ENCODE measurements at places on chromosomes 5 and 9.

DNA sequence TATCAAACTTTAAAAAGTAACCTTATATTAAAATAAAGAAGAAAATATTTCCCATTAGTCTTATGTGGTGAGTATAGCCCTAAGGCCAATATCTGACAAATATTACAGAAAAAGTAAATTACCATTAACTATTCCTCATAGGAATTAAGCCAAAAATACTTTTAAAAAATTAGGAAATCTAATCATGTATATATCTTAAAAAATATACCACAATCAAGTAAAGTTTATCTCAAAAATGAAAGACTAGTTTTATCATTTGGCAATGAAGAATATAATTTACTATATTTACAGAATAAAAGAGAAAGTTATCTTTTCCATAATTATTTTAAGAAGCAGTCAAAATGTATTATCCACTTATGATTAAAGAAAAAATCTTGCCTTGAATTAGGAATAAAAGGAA, 458.8 kb upstream of the ZNF462 start:
- no peak for DNase-seq

GRCh38 chr9:4569101-4569500, 78.8 kb downstream of the SLC1A1 start:
- no peak for DNase-seq

DNA sequence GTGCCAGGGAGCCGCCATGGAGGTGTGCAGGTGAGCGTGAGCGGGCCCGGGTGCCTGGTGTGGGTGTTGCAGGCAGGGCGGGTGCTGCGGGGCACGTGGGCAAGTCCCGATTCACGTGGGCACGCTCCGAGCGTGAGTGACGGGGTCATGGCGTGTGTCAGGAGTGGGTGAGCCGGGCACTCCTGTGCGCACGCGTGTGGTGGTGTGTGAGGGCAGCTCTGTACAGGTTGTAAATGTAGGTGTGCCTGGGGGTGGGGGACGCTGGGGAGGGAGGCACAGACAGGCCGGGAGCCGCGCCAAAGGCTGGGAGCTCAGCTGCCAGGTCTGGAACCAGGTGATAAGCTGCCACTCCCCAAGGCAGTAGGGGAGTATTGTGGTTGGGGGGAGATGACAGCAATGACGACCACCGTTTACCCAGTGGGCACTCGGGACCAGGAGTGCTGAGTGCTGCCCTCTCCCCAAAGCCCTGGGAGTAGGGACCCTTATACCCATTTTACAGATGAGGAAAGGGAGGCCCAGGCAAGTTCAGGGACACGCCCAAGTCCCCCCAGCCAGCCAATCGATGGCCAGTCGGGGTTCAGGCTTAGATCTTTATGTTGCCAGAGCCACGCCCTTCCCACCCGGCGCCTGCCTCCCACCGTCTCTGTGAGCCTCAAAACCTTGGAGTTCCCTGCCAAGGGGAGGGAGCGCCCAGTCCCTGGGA, 9.6 kb downstream of the NCS1 start:
- DNase-seq = no peak

- no peak for DNase-seq
Measured at GRCh38 chr5:65946198-65946745, 19.9 kb downstream of the ERBIN start.

DNA sequence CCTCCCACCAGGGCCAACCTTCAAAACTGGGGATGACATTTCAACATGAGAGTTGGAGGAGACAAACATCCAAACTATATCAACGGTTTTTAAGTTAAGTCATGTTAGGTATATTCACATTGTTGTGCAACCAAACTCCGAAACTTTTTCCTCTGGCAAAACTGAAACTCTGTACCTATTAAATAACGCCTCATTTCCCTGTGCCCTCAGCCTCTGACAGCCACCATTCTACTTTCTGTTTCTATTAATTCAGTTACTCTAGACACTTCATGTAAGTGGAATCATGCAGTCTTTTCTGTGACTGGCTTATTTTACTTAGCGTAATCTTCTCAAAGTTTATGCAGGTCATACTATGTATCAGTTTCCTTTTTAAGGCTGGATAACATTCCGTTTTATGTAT, 85.0 kb downstream of the CWC27 start:
- no peak for DNase-seq

DNA sequence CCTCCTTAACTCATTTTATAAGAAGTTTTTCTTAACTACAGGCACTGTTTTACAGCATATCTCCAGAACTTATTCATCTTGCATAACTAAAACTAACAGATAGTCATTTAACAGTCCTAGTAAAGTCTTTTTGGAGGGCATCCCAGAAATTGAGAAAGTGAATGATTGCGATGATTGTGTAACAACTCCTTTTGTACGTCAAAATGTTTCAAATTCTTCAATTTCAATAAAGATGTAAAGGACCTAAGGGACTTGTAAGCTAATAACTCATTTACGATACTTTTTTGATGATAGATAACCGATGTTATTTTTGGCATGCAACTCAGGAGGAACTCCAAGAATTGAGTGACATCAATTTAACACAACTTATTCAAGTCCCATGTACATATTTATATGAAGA, 42.7 kb downstream of the SVEP1 start:
- DNase-seq = no peak

DNA sequence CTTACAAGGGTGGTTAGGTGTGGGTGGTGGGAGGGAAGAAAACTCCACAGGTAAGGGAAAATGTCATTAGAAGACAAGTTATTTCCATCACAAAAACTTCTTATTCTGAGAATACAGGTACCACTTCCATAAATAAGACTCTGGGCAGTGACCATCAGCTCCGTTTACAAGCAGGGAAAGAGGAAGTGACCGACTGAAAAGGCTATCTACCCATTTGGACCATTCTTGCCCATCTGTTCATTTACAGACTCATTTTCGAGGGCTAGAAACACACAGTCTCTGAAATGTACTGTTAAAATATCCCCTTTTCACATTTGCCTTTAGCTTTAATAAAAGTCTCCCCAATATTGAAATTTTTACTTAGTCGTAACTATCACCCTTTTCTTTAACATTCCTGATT, 79.5 kb downstream of the TTC39B start:
- DNase-seq = no peak

DNA sequence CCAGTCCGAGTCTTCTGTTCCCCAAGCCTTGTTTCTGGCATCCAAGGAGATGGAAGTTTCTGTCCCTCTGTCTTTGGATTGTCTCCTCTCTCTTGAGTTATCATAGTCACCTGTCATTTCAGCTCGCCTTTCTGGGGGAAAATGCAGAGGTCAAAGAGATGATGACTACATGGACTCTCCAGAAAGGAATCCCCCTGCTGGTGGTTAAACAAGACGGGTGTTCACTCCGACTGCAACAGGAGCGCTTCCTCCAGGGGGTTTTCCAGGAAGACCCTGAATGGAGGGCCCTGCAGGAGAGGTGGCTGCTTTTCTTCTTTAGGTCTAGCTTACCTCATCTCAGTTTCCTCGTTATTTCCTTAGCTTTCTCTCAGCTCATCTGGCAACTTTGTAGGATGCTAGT, 25.1 kb downstream of the ERAP2 start:
- no peak for DNase-seq

DNA sequence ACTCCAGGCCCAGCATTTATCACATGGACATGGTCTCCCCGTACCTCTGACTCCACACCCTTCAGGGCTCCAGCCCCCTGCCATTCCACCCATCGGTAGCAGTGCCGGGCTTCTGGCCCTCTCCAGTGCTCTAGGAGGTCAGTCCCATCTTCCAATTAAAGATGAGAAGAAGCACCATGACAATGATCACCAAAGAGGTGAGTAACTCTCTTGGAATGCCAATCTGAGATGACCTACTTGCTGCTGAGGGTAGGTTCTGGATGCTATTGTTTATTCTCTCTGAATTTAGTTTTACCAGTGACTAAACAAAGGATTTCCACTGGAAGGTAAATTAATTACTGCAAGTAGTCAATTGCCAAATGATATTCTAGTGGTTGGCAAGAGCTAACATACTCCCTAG, 80.8 kb downstream of the TLE4 start:
- no peak for DNase-seq

DNA sequence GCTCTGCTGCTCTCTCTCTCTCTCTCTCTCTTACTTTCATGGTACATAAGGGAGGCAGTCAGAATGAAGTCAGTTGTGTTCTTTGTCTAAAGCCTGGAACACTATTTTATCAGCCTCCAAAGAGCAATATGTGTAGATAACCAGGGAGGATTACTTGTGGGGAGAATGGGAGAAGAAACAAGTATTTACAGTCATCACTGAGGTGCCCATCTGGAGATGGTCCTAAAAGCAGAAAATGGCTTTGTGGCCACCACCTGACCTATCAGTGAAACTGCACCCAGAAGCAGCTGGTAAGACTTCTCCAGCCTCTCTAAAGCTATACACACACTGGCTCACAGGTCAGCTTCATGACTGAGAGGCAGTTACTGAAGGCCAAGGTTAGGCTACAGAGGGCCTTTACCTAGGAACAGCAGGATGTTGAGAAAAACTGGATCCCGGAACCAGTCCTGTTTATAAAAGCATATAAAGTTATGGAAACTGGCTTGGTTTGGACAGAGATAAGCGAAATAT, 75.1 kb downstream of the MRPS27 start:
- DNase-seq = no peak

DNA sequence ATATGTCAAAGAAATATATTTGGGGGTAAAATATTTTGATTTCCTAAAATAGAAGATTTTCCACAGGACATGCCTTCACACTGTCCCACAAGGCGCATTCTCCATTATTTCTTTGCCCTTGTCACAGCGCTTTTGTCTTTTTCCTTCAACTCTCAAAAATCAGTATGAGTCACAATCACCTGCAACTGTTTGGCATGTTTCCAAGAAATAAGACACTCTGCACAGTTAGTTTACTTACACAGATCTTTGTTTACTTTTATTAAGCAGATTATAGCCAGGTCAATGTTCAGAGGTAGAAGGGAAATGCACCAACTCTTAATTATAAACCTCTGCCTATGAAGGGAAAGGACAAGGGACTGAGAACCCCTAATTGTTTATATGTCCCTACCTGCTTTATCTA, 9.5 kb downstream of the CEMIP2 start:
- DNase-seq = no peak

GRCh38 chr9:117258184-117258866, 156.5 kb downstream of the ASTN2 start:
- no peak for DNase-seq

GRCh38 chr5:124859556-124860290, 113.3 kb upstream of the ZNF608 start:
- no peak for DNase-seq
